ENCODE measurements at places on chromosomes 3 and 15.

DNA sequence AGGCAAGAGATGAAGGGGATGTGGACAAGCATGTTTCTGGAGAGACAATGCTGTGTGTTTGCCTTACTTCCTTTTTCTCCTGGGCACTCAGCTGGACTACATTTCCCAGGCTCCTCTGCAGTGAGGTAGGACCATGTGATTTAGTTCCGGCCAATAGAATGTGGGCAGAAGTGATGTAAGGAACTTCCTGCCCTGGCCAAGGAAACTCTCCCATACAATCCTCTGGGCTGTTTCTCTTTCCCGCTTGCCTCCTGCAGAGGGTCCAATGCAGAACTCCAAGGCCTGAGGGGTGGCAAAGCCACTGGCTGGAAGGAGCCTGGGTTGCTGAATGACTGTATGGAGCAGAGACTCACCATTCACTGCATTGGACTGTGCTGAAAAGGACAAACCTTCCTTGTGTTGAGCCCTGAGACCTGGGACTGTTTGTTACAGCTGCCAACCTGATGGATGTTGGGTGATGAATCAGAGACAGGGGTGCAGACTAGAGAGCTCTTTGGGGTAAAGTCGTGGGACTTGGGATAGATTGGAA, 82.7 kb upstream of the SLC6A6 start:
- DNase-seq = peak; percentile 14

- DNase-seq = no peak
Measured at GRCh38 chr15:49890689-49891088, 228.3 kb downstream of the ATP8B4 start.

DNA sequence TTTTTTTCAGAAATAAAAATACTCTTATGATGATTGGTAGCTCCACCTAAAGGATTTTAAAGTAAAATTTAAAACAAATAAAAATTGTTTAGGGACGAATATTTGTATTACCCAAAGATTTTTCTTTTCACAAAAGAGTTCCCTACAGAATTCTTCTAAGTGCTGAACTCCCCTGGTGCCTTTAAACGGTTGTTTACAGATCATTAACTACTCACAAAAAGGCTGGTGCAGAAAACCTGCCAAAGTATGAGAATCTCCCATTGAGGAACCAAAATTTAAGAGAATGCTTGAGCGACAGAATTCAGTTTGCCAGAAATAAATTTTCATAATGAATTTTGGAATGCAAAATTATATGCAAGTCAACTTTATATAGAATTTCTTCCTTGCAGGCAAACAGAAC, 497.8 kb upstream of the NR2F2 start:
- no peak for DNase-seq

DNA sequence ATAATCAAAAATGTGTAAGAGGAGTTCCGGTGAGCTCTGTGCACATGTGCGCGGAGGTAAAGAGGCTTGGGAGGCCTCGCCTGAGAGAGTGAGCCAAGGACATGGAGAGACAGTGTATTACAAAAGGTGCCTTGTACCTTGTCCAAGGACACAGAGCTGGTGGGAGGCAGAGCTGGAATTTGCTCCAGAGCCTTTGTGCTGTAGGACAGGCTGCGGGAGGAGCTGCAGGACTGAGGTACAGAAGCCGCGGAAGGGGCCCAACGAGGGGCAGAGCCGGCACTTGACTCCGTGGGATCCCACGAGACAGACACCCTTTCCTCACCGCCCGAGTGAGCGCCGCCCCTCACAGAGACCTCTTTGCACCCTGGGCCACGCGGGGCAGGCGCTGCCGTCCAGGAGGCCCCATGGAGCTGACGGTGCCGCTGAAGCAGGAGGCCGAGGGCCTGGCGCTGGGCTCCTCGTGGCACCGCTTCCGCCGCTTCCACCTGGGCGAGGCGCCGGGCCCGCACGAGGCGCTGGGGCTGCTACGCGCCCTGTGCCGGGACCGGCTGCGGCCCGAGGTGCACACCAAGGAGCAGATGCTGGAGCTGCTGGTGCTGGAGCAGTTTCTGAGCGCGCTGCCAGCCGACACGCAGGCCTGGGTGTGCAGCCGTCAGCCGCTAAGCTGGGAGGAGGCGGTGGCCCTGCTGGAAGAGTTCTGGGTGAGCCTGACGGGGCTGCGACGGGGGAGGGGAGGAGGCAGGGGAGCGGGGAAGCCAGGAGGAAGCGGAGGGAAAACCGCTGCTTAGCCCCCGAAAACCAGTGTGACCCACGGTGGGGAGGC, 68.7 kb downstream of the SLTM start:
- no peak for DNase-seq

GRCh38 chr3:155647206-155647605, 97.7 kb downstream of the PLCH1 start:
- no peak for DNase-seq

DNA sequence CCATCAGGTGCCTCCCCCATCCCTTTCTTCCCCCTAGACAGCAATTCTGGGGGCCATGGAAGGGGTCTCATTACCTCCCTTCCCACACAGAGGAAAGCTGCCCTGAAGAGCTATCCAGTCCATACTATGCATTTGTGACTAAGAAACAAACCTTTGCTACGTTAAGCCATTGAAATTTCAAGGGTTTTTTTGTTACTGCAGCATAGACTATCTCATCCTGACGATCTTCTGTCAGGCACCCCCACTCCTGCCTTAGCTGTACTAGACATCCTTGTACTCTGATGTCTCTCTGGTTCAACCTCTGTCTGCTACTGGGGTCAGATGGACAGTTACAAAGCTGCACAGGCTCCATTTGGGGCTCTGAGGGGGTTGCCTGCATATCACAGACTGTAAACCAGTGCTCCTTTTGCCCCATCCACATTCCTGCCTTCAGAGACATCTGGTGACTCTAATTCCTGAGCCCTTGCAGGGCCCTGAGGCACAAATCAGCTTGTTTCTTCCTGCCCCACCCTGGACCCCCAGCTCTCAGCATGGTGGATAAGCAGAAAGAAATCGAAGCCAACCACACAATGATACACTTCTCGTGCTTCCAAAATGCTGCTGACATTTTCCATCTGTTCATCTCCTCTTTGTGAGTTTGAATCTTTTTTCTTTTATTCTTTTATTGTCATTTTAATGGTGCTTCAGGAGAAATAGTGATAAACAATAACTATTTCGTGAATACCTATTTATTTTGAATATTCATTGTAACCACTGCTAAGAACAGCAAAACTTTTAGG, 21.6 kb upstream of the NSMCE3 start:
- DNase-seq = no peak

DNA sequence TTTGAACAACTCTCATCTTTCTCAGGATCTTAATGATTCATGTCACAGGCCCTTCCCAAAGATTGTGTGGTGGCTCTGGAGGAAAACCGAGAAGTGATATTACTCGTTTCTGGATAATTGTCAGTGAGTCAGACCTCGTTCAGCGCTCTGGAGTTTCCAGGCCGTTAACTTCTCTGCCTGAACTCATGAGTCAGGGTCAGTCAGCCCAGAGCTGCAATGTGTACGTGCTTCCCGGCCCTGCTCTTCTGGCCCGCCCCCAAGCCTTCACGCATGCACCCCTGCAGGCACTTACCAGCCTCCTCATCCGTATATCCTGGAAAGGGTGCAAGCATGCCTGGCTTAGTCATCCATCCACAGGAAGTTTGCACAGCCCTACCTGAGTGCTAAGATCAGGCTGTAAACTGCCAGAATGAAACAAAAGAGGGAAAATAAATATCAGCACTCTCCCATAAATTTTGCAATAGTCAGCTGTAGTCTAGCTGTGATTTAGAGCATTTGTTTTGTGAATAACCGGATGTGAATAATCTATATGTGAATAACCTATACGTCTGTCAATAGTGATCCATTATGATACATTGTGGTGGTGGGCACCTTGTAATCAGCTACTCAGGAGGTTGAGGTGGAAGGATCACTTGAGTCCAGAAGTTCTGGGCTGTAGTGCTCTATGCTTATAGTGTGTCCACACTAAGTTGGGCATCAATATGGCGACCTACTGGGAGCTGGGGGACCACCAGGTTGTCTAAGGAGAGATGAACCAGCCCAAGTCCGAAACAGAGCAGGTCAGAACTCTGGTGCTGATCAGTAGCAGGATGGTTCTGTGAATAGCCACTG, 35.3 kb upstream of the SEMA4B start:
- no peak for DNase-seq

DNA sequence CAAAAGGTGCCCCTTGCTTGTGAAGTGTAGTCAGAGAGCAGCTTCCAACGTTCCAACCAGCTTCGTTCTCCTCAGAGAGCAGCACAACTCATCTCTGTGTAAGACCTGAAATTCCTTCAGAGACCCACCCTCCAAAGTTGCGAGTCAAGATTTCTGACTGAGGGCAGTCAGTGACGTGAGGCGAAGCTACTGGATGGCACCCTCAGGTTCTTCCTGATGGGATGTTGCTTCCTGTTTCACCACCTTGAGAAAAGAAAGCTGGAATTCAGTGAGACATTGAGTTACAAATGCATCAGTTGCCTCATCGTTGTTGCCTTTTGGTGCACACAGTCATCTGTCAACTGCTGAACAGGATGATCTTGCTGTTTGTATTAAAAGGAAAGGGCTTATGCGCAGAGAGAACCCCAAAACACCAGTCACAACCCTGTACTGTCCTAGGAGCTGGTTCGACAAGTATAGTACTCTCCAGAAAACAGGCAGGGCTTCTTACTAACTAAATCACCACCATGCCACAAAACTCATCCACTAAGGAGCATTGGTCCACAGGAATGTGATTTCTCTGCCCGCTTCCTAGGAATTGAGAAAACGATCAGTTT, at the start of gene CERS3:
CERS3 (minus strand) TSS at position 118 of the 596 bp plus-strand sequence. CDS start 27,101 bp downstream, outside the sequence.
- DNase-seq = no peak

DNA sequence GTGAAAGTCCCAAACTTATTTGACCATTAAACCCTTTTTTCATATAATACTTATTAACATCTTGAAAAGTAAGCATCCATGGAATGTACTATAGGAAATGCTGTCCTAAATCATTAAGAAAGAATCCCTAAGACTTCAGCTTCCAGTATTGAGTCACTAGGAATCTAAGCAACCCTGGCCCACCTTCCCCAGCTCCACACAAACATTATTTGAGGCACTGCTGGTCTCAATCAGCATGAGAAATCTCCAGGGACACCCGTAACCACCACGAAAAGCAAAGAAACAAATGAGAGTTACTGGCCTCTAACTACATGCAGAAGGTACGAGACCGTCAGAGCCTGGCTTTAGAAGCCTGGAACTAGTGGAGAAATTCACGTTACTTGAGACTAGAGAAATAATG, 68.2 kb downstream of the POLQ start:
- DNase-seq = no peak

DNA sequence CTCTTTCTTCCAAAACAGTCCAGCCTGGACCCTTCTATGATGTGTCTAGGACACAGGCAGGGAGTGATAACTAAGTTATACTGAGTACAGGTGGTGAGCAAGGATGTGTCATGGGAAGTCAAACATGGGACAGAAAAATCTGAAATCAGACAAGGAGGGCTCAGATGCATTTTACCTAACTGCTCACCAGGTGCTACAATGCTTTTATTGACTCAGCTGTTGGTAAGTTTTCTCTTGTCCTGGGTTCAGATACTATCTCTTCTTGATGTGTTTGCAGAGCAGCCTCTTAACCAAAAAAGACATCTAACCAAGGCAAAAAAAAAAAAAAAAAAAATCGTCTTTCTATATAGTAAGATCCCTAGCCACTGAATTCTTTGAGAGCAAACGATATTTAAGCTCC, 378.6 kb downstream of the VPS13C start:
- no peak for DNase-seq

DNA sequence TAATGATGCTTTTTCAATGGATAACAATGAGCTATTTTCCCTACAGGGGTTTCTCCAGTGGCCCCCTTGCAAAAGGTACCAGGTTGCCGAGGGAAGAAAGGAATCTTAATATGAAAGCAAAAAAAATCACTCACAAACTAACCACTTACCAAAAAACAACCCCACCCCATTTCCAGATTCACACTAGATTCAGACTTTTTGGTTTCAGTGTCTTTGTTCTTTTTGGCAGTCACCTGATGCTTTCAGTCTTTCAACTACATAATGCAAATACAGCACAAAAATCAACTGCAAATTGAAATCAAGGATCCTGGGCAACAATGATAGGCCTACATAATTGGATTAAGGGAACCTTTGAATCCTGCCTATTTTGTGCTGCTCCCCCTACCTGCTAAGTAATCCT, 71.1 kb upstream of the RAP2B start:
- DNase-seq = no peak
